Umbilical cord (tissue), 2 donors: ENCODE measurements at places on chromosomes 11 and 22. TPM values are rescaled to one million over a fixed set of nuclear protein-coding genes. Genes with fewer than 3 reads are reported as not detected.

DNA sequence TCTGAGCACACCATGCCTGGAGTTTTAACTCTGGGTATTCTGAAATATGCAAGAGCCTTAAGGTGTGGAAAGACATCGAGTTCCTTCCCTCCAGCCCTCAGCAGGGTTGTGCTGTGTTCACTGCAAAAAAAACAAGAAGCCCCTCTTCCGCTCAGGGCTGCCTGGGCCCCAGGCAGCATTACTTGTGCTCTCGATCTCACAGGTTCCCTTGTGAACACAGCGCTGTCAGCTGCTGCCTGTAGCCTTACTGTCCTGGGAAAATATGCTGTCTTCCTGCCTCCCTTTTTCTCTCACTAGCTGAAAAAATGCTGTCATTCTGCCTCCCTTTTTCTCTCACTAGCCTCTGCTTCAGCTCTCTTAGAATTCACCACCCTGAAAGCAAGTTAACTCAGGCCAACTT lies 15.7 kb upstream of the TENM4 start:
- DNase-seq, result peak; percentile 23

DNA sequence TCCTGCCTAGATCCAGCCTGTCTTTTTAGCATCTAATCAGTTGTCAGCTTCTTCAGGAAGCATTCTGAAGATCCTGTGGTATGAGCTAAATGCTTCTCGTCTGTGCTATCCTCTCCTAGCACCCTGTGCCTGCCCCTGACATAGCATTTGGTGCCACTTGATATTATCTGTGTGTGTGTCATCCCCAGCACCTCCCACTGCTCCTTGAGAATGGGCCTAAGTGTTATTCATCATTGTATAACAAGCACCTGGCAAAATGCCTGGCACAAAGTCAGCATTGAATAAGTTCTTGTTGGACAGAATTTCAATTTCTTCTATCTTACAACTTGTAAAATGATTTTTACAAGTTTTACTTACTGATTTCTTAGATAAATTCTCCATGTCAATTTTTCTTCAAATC lies 28.1 kb upstream of the OLFML1 start:
- DNase-seq, result no peak

GRCh38 chr11:66216911-66217310 lies 51.5 kb upstream of the RAB1B start:
- DNase-seq, result no peak

- peak; percentile 51 for DNase-seq
Observed at GRCh38 chr11:33160136-33160535, 1.1 kb downstream of the CSTF3 start.

Gene SLC29A2
- total RNA-seq, result 1.4 TPM
